ENCODE measurements at places on chromosomes 7 and 10.
A peak's percentile ranks its signal among the peaks of the same experiment; 100 is the strongest.

DNA sequence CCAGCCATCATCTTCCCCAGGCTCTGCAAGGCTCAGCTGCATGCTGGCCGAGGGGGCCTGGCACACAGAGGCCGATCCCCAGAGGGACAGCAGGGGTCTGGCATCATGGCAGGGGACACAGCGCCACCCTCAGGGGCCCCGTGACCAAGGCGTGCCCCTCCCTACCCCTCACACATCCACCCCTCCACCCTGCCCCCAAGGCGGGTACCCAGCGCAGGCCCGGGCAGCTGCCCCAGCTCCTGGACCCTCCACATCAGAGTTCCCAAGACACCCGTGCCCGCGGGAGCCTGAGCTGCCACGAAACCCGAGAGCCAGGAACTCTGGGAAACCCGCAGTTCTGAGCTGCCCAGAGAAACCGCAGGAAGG lies 46.5 kb upstream of the TNRC18 start:
- no peak for DNase-seq

GRCh38 chr10:77099136-77099535 lies 538.5 kb downstream of the KCNMA1 start:
- no peak for DNase-seq

- DNase-seq, result peak; percentile 81
Measured at GRCh38 chr7:101743241-101743994, 74.0 kb upstream of the CUX1 start.

- DNase-seq, result no peak
Measured at GRCh38 chr10:48254750-48255512, 19.6 kb downstream of the FRMPD2 start.

- no peak for DNase-seq
Measured at GRCh38 chr7:134028853-134029252, 98.3 kb upstream of the LRGUK start.

- DNase-seq, result no peak
Measured at GRCh38 chr7:146656988-146657387, 540.4 kb downstream of the CNTNAP2 start.

DNA sequence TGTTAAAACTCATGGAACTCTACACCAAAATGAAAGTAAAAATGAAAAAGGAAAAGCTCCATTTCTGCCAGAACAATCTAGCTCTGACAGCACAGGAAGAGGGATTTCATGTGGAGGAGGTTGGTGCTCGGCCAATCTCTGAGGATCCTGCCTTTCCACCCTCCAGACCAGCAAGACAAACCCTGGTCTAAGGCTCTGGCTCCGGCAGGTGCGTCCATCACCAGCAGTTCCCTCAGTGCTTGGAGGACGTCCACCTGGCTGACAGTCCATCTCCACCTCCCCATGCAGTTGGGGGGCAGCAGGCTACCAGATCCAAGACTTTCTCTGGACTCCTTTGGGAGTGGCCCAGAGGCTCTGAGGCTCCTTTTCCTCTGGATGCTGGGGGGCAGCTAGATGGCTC lies 25.0 kb upstream of the LOXL4 start:
- DNase-seq, result no peak

GRCh38 chr10:18104223-18104872 lies 35.9 kb upstream of the CACNB2 start:
- no peak for DNase-seq

DNA sequence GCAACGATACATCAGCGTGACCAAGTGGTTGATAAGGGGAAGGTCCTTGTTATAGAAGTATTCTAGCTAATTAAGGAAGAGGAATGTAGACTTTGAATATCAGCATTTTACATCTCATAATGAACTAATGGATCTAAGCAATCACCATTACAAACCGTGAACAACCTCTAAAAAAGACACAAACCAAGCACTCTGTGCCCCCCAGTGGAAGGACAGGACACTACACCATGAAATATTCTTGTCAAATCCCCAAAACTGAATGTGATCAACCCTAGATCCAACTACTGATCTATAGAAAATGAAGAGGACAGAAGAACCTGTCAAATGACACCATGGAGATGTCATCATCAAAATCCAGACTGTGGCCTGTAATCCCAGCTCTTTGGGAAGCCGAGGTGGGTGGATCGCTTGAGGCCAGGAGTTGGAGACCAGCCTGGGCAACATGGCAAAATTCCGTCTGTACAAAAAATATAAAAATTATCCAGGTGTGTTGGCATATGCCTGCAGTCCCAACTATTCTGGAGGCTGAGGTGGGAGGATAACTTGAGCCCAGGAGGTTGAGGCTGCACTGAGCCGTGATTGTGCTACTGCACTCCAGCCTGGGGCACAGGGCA lies 111.3 kb upstream of the CARD11 start:
- no peak for DNase-seq

DNA sequence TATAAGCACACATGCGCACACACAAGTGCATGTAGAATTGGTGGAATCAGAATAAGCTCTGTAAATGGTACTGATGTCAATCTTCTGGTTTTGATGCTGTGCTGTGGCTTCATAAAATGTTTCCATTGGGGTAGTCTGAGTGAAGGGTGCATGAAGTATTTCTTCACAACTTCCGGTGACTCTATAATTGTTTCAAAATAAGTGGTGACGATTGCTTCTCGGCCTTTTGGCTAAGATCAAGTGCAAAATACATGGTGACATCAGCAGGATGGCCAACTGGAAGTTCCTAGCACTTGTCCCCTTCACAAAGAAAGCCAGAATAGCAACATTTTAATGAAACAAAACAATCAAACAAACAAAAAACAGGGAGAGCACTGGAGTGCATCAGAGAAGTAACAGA lies 41.6 kb upstream of the CAMK2B start:
- DNase-seq, result no peak

DNA sequence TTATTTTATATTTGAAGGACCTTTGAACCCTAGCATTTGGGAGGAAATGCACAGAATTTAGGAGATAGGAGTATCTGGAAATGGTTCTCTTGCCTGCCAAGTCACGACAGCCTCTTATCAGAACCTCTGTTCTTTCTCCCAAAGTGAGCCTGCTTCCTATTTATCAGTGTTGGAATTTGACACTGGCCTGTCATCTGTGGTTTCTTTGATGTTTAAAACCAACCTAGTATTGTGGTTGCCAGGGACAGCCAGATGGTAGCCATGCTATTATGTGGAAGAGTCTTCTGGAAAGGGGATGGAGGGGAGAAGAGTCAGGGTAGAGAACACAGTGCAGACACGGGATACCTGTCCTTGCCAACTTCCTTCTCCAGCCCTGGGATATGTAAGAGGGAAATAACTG lies 21.1 kb downstream of the ZNF282 start:
- no peak for DNase-seq

Data from left hindlimb (tissue), 1 donor.